ENCODE measurements at places on chromosomes 7 and 10.

DNA sequence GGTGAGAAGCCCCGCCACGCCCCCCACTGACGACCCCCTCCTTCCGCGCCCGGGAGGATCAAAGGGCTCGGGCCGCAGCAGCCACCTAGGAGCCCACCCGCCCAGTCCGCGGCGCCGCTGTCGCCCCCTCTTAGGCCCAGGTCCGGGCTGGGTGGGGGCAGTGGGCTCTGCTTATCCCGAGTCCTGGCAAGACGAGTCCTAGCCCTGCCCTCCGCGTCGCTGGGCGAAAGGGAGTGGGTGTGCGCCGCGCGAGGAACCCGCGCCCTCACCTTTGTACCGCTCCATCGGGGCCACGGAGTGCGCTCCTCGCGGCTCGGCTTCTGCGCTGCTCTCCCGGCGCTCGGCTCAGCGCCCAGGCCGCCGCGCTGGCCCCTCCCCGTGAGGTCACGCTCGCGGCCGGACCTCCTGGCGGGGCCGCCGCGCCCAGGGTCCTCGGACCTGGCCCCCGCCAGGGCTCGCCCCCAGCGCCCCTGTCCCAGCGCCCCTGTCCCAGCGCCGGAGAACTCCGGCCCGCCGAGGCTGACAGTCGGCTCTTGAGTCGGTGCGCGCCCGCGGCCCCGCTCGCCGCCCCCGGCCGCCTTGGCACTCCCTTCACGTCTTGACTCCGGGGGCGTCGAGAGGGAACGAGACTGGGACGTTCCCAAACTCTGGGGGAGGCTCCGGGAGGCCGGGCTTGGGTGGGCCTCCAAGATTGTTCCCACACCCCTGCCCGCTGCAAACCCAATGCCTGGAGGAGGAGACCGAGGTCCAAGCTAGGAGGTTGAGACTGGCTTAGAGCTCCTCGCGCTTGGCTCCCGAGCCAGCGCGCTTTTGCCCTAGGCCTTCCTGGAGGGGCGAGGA, at the start of gene AFAP1L2:
TSS of gene AFAP1L2 (minus strand) at position 332 of the 840 bp plus-strand sequence. CDS start at position 285, 47 bp downstream.
- DNase-seq: no peak

- no peak for DNase-seq
Measured at GRCh38 chr7:127976738-127977120, 54.5 kb downstream of the LRRC4 start.

DNA sequence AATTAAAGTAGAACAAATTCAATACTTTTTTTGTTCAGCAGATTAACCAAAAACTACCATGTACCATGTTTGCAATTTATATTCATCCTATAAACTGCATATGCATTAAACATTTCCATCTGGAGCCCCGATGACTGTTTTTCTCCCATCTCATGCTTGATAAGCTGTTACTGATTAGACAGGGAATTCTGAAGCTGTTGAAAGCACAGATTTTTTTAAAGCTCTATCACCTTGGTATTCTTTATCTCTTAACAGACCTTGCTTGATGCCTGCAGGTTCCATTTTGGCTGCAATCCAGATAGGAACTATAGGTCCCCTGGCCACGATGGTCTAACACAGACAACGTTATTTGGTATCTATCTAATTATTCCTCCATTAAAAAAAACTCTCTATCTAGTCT, 961.7 kb downstream of the CNTNAP2 start:
- DNase-seq: no peak

- no peak for DNase-seq
Measured at GRCh38 chr7:86814661-86815379, 171.1 kb downstream of the GRM3 start.

DNA sequence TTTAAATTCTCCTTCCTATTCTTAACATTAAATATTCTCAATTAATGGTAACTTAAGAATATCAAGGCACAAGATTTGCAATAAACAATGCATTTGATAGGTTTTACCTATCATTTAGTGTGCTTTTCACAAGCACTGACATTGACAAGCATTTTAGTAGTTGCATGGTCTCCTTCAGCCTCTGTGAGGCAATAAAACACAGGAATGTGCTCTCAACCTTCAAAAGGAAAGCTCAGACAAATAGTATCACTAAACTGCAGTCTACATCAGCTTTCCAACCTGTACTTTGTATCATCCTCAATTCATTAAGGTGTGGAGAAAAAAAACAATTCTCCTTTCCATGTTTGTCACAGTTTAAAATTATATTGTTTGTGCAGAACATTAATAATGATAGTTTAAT, 51.1 kb upstream of the TSPAN13 start:
- DNase-seq: no peak

DNA sequence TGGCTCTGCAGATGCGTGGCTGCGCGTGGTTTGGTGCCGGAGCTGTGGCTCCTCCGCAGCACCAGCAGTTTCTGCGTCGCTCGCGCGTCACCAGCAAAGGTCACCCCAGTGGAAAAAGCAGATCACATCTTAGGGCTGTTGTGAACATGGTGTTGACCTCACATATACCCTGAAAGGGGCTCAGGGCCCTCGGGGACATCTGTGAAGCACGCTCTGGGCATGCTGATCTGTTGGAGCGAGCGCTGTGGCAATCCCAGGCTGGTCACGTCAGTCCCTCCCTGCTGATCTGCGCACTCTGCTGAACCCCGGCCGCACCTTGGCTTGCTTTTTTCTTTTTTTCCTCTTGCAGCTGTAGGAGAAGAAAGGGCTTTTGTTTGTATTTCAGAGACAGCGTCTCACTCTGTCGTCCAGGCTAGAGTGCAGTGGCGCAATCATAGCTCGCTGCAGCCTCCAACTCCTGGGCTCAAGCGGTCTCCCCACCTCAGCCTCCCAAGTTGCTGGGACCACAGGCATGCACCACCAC, 33.3 kb upstream of the AP5Z1 start:
- no peak for DNase-seq

Measured in SIG-M5 (cell line).